ENCODE measurements at places on chromosomes 11 and 22. TPM values are rescaled to one million over a fixed set of nuclear protein-coding genes. Genes with fewer than 3 reads are reported as not detected.

Gene APOBEC3A
- not detected for total RNA-seq

Gene TMPRSS5
- 0.32 TPM for total RNA-seq

Gene UBQLNL
- 0.32 TPM for total RNA-seq

Gene RTN4R
- total RNA-seq: 0.16 TPM

Gene TCN1
- not detected for total RNA-seq

Gene TMPRSS6
- not detected for total RNA-seq

Gene PSMC3
- total RNA-seq: 92.8 TPM

Gene LMO2
- total RNA-seq: not detected

Gene HORMAD2
- not detected for total RNA-seq

Gene MISFA
- 0.36 TPM for total RNA-seq

Gene OR52A5
- total RNA-seq: not detected

Gene GRIK4
- total RNA-seq: 0.16 TPM

Gene TNNT3
- total RNA-seq: not detected

Gene SYCE3
- not detected for total RNA-seq

Gene MFRP
- total RNA-seq: under 0.01 TPM

Data from hair follicle dermal papilla cell (primary cell).